ENCODE measurements at places on chromosomes 3 and 15. TPM values are rescaled to one million over a fixed set of nuclear protein-coding genes. Genes with fewer than 3 reads are reported as not detected.

DNA sequence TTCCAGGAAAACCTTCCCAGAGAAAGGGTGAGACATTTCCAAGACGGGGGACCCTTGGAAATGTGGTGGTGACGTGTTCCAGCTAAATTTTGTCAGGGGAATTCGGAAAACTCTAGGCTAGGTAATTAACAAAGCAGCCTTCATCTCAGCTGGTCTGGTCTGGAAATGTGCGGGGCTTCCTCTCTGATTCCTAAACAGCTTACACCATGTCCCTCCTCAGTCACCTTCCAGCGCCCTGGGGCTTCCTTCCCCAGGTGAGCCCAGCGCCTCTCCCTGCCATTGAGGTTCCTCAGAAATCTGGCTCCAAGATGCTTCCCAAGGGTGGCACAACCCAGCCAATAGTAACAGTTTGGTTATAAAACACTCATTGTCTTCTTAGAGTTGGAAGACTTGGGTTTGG lies 571 bp downstream of the ACAD9 start:
- no peak for DNase-seq
- H3K27me3 ChIP-seq: no peaks in the 10 kb centered on the region
- H3K4me1 ChIP-seq: peaks cover 59% of the 10 kb centered on the region
- peak overlapping the region; percentile 83 for H3K4me3 ChIP-seq

DNA sequence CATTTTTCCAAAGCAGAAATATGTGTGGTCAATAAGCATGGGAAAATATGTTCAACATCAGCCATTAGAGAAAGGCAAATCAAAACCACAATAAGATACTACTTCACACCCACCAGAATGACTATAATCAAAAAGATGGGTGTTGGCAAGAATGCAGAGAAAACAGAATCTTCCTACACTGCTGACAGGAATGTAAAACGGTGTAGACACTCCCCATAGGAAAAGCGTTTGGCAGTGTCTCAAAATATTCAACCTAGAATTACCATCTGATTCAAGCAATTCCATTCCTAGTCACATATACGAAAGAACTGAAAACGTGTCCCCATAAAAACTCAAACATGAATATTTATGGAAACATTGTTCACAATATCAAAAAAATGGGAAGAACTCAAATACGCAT lies 123.3 kb downstream of the ADAMTS17 start:
- H3K27ac ChIP-seq: no peak overlapping the region
- H3K27me3 ChIP-seq: no peaks in the 10 kb centered on the region
- no peak for DNase-seq
- no peak overlapping the region for H3K4me3 ChIP-seq
- no peaks in the 10 kb centered on the region for H3K36me3 ChIP-seq
- H3K4me1 ChIP-seq: no peaks in the 10 kb centered on the region

TRIM42 gene
- total RNA-seq: not detected

DNA sequence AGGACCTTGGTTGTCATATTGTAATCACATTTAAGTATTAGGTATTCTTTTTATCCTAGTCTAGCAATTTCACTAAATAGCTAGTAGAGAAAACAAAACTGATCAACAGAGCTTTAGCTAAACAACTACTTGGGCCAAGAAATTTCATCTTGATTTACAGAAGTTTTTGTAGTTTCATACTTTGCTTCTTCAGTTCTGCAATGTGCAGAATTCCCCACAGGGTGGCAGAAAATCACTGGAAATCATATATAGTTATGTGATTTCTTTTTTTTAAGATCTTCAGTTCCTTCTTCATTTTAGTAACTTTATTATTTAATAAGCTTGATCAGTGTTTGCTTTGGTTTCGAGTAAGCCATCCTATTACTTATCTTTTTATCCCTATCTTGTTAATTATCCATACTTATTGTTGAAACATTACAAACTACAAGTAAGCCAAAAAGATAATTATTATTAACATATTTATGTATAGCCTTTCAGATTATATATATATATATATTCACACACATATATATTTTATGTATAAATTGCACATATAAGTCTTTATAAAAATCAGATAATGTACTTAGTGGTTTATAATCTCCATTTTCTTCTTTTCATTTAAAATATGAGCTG lies 2.2 kb upstream of the BNIP2 start:
- H3K36me3 ChIP-seq: peaks cover 11% of the 10 kb centered on the region
- DNase-seq: peak; percentile 69
- H3K27ac ChIP-seq: peak overlapping the region; percentile 35

DNA sequence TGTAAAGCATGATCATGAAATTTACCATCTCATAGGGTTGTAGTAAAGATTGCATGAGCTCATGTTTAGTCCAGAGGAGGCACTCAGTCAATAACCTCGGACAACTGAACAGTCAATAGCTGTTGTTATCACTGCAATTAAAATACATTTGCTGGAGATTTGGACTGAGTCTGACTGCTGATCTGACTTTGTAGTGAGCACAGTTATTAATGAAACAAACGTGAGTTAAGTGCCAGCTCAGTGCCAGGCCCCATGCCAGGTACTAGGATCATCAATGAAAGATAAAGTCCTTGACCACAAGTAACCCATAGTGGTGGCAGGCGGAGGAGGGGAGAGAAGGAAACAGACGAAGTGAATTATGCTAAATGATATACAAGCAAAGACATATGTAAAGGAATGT lies 43.7 kb upstream of the PRICKLE2 start:
- no peak overlapping the region for H3K4me3 ChIP-seq
- H3K27me3 ChIP-seq: peaks cover 19% of the 10 kb centered on the region
- H3K4me1 ChIP-seq: no peaks in the 10 kb centered on the region
- no peaks in the 10 kb centered on the region for H3K36me3 ChIP-seq
- H3K27ac ChIP-seq: no peak overlapping the region
- DNase-seq: no peak

DNA sequence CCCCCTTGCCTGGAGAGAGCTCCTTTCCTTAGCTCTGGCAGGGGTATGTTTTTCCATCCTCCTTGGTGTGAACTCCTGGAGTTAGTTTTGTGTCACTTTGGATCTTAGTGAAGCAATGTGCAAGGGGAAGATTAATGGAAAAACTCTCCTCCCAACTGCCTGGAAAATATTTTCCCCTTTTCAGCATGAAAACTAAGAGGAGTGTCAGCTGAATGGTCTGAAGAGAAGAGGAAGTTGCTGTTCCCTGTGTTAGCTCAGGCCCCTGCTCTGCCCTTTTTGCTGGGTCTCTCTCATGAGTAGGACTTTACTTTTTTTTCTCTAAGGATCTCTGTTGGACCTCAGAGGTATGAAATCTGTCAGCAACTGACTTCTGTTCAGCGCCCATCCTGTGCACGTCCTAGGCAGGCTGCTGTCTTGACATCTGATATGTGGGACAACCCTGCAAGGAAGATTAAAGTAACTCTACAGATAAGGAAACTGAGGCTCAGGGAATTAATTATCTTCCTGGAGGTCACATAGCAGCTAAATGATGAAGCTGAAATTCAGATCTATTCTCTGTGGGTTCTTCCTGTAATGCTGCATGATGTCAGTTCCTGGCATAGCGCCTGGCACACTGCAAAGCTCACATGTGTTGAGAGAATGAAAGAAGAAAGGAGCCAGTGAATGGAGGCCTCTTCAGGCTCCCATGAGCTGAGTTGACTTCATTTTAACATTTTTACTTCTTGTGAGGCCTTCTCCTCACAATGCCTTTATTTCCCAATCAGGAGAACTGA lies 109.7 kb upstream of the GALNT15 start:
- H3K27ac ChIP-seq: no peak overlapping the region
- peaks cover 9% of the 10 kb centered on the region for H3K27me3 ChIP-seq
- no peak for DNase-seq
- H3K4me1 ChIP-seq: no peaks in the 10 kb centered on the region

DAZL gene
- not detected for total RNA-seq

DNA sequence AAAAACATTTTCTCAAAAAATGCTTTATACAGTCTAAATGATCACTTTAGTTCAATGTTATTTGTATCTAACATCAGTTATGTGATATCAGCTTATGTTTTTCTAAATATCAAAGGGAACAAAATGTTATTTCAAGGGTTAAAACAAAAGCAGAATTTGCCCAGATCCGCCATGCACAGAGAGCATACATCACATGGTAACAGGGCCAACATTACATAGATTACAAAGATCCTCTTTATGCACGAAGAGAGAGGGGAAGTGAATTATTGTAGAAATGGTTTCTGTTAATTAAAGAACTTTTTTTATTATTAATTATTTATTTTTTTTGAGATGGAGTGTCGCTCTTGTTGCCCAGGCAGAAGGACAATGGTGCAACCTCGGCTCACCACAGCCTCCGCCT lies 100.8 kb upstream of the MME start:
- H3K27ac ChIP-seq: no peak overlapping the region
- no peaks in the 10 kb centered on the region for H3K27me3 ChIP-seq
- no peak overlapping the region for H3K4me3 ChIP-seq
- DNase-seq: no peak

LRRC31 gene
- not detected for total RNA-seq

MASP1 gene
- not detected for total RNA-seq

GRCh38 chr3:33058765-33059164 lies 38.2 kb downstream of the GLB1 start:
- no peak overlapping the region for H3K4me3 ChIP-seq
- H3K36me3 ChIP-seq: peaks cover 76% of the 10 kb centered on the region
- no peak overlapping the region for H3K27ac ChIP-seq
- no peaks in the 10 kb centered on the region for H3K27me3 ChIP-seq
- peaks cover 89% of the 10 kb centered on the region for H3K4me1 ChIP-seq
- DNase-seq: no peak

DNA sequence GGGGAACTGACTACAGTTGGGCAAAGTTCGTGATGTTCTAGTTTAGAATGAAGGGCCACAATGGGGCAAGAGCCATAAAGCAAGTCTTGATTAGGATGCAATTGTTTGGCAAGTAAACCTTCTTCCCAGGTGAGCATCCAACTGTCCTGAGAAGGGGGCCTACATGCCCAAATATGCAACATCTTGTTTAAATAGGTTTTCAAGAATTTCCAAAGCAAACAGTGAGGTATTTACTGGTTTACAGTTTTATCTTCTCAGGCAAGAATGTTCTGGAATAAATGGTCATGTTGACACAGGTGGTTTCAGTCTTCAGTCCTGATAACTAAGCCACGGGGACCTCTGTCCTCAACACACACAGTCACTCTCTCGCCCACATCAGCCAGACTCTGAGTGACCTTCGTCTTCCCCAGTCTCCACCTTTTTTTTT lies 90.3 kb upstream of the FAM174B start:
- no peak for DNase-seq
- no peaks in the 10 kb centered on the region for H3K4me1 ChIP-seq
- H3K27me3 ChIP-seq: no peaks in the 10 kb centered on the region
- H3K4me3 ChIP-seq: no peak overlapping the region
- H3K36me3 ChIP-seq: no peaks in the 10 kb centered on the region

- no peaks in the 10 kb centered on the region for H3K36me3 ChIP-seq
- H3K27ac ChIP-seq: no peak overlapping the region
- DNase-seq: no peak
- no peaks in the 10 kb centered on the region for H3K27me3 ChIP-seq
- no peaks in the 10 kb centered on the region for H3K4me1 ChIP-seq
- H3K4me3 ChIP-seq: no peak overlapping the region
Measured at GRCh38 chr3:142613491-142613890, 17.3 kb downstream of the PLS1 start.

GRCh38 chr15:32778391-32779176 lies 60.8 kb downstream of the GREM1 start:
- DNase-seq: no peak
- no peaks in the 10 kb centered on the region for H3K36me3 ChIP-seq
- no peak overlapping the region for H3K27ac ChIP-seq
- no peak overlapping the region for H3K4me3 ChIP-seq
- peaks cover 6% of the 10 kb centered on the region for H3K27me3 ChIP-seq
